ENCODE measurements at places on chromosomes 7 and 10.

- H3K36me3 ChIP-seq: no peaks in the 10 kb centered on the region
- no peak for DNase-seq
- no peak overlapping the region for H3K27ac ChIP-seq
Observed at GRCh38 chr7:46508583-46508982, 587.5 kb upstream of the IGFBP3 start.

- DNase-seq: no peak
- no peaks in the 10 kb centered on the region for H3K36me3 ChIP-seq
- no peak overlapping the region for H3K27ac ChIP-seq
- no peaks in the 10 kb centered on the region for H3K27me3 ChIP-seq
- no peak overlapping the region for H3K4me3 ChIP-seq
- no peaks in the 10 kb centered on the region for H3K4me1 ChIP-seq
Observed at GRCh38 chr7:98598846-98599615, 18.1 kb upstream of the NPTX2 start.

DNA sequence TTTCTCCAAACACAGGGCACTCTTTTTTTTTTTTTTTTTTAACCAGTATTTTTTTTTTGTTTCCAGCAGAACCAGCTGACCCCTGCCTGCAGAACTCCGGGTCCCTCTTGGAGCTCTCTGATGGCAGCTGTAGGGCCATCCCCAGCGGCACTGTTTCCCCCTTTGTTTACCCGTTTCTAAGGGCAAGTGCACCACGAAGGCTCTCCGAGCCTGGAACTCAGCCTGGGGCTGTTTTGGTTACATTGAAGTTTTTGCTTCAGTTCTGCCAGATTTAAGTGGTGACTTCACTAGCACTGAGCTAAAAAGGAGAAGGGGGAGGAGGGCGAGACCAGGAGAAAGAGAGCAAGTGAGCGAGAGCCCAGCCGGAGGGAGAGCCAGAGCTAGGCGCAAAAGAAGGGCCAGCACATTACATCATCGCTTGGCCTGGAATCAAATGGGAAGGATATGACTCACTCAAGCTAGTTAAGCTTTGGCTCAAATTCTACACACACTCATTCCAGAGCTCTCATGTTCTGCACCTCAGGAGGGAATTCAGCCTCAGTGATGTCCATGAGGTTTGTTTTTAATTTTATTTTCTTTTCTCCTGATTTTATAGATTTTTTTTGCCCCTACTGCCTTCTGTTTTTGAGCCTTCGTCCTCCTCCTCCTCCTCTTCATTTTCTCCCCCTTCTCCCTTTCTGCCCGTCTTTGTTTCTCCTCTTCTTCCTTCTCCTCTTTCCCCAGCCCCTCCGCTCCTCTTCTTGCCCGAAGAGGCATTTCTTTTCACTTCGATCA lies 272.3 kb downstream of the TRIL start:
- DNase-seq: no peak
- no peak overlapping the region for H3K4me3 ChIP-seq
- H3K36me3 ChIP-seq: no peaks in the 10 kb centered on the region
- no peaks in the 10 kb centered on the region for H3K4me1 ChIP-seq
- no peaks in the 10 kb centered on the region for H3K27me3 ChIP-seq

GRCh38 chr10:98659951-98660350 lies 213.2 kb upstream of the HPS1 start:
- no peaks in the 10 kb centered on the region for H3K4me1 ChIP-seq
- no peak for DNase-seq
- no peak overlapping the region for H3K27ac ChIP-seq
- no peaks in the 10 kb centered on the region for H3K27me3 ChIP-seq

Data from naive thymus-derived CD4-positive, alpha-beta T cell (primary cell).